ENCODE measurements at places on chromosomes 4 and X. TPM values are rescaled to one million over a fixed set of nuclear protein-coding genes. Genes with fewer than 3 reads are reported as not detected.

The HSFX2 gene
- not detected for total RNA-seq

DNA sequence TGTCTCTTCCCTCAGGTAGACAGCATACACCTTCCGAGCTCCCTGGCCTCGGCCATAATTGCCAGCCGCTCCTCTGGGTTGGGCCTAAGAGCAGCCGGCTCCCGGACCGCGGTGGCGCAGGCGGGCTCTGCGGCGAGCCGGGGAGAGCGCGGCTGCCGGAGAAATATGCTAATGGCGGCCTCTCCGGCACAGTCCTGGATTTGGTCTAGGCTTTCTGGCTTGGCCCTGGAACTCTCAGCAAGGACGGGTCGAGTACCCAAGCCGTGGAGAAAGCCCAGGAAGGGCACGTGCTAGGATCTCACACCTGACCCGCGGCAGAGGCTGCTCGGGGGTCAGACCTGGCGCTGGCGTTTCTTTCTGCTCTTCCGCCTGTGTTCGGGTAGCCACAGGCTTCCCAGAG, 18.6 kb upstream of the ZIC3 start:
- H3K4me3 ChIP-seq, result no peak overlapping the region
- H3K27me3 ChIP-seq, result peaks cover 92% of the 10 kb centered on the region
- no peak for DNase-seq
- H3K27ac ChIP-seq, result no peak overlapping the region
- no peaks in the 10 kb centered on the region for H3K4me1 ChIP-seq
- no peaks in the 10 kb centered on the region for H3K36me3 ChIP-seq

- H3K27me3 ChIP-seq, result no peaks in the 10 kb centered on the region
- no peak overlapping the region for H3K4me3 ChIP-seq
- H3K36me3 ChIP-seq, result no peaks in the 10 kb centered on the region
Measured at GRCh38 chr4:134906404-134907023, 704.9 kb upstream of the PABPC4L start.

The MAGEA9B gene
- total RNA-seq, result not detected

The CYLC1 gene
- not detected for total RNA-seq

The SRPX gene
- 9.6 TPM for total RNA-seq

GRCh38 chr4:49221209-49221608, 235.1 kb downstream of the CWH43 start:
- no peak overlapping the region for H3K4me3 ChIP-seq
- no peaks in the 10 kb centered on the region for H3K4me1 ChIP-seq
- DNase-seq, result no peak
- no peak overlapping the region for H3K27ac ChIP-seq

DNA sequence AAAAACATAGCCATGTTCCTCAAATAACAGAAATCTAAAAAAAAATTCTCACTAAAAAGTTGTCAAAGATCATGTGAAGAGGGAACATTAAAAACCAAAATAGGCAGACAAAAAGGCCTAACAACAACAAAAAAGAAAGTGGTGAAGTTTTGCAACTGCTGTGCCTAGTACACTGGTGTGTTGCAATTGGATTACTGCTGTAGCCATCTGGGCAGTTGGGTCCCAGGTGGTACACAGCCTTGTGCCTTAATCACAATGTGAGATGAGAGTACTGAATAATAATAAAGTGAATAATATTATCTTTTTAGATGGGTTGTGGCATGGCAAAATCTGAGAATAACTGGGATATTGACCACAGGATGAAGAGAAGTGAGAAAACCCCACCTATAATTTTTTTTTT, 12.0 kb downstream of the C4orf54 start:
- peaks cover 39% of the 10 kb centered on the region for H3K4me1 ChIP-seq
- no peaks in the 10 kb centered on the region for H3K27me3 ChIP-seq
- no peaks in the 10 kb centered on the region for H3K36me3 ChIP-seq
- H3K4me3 ChIP-seq, result no peak overlapping the region

The PABPC5 gene
- 10.3 TPM for total RNA-seq

- no peak for DNase-seq
- no peaks in the 10 kb centered on the region for H3K27me3 ChIP-seq
- H3K4me1 ChIP-seq, result no peaks in the 10 kb centered on the region
- no peak overlapping the region for H3K27ac ChIP-seq
- no peaks in the 10 kb centered on the region for H3K36me3 ChIP-seq
- H3K4me3 ChIP-seq, result no peak overlapping the region
Measured at GRCh38 chr4:94925764-94926347, 168.1 kb downstream of the BMPR1B start.

DNA sequence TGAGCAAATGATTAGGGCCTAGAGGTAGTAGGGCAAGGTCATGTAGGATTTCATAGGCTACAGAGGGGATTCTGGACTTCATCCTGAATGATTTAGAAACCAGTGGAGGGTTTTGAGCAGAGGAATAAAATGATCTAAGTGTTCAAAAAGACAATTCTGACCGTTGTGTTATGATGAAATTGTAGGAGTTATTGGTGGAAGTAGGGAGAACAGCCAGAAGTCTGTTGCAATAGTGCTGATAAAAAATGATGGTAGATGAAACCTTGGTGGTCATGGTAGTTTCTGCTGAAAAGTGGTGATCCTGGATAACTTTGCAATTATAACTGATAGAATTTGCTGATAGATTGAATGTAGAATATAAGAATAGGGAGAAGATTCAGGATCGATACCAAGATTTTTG, 60.2 kb downstream of the MID1IP1 start:
- H3K27ac ChIP-seq, result no peak overlapping the region
- H3K4me3 ChIP-seq, result no peak overlapping the region
- H3K27me3 ChIP-seq, result no peaks in the 10 kb centered on the region
- no peaks in the 10 kb centered on the region for H3K36me3 ChIP-seq
- peak; percentile 70 for DNase-seq

DNA sequence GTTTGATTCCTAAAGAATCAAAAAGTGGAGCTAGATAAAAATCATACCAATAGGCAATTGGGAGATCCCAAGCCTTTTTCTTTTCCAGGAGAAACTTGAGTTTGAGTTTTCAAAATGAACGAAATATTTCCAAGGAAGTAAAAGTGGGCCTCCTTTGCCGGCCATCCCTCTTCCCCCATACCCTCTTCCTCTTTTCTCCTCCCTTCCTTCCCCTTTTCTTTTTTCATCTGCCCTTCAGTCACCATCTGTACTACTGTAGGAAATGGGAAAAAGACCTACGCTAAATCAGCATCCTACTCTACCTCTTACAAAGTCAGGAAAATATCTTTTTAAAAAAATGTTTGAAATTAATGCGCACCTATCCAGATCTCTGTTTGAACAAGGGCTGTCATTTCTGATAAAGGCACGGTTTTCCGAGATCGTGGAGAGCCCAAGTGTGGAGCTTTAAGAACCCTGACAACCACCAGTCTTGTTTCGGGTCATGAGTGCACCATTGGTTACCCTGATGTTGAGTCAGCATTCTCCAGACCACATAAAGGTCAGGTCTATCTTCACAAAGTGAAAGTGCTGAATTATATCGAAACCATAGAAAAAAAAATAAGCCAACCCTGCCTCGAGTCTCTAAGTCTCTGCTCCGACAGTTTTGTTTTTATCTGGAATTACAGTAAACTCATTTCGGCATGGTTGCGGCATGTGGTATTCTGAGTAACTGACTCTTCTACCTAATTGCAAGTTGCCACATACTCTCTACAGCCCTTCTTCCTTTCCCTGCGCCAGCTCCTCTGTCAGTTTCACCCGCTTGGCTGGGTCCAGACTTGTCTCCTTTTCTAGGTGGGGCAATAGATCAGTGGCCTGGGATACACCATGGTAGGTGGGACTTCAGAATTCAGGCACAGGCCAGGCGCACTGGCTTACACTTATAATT, 140.2 kb upstream of the KLF3 start:
- no peaks in the 10 kb centered on the region for H3K36me3 ChIP-seq
- no peaks in the 10 kb centered on the region for H3K4me1 ChIP-seq
- DNase-seq, result no peak
- no peak overlapping the region for H3K4me3 ChIP-seq

GRCh38 chrX:31038575-31039326, 33.1 kb downstream of the FTHL17 start:
- peak; percentile 72 for DNase-seq
- H3K27me3 ChIP-seq, result no peaks in the 10 kb centered on the region
- no peak overlapping the region for H3K4me3 ChIP-seq

GRCh38 chr4:153684182-153684970, at the start of gene TLR2:
Gene TLR2, plus strand, starts transcription at chr4:153684280. Its CDS starts 18,628 bp downstream, at chr4:153702908.
- no peak within 1 kb of the TSS for H3K27ac ChIP-seq
- no peaks in the 10 kb centered on the region for H3K36me3 ChIP-seq
- H3K27me3 ChIP-seq, result peaks cover 42% of the 10 kb centered on the region
- H3K4me3 ChIP-seq, result peak within 1 kb of the TSS; percentile 29
- peak; percentile 26 for DNase-seq

The FABP2 gene
- 5.5 TPM for total RNA-seq
